NCI-H1105 treated with DMSO at 0.1 percent for 48 hours (cell line): ENCODE measurements at places on chromosomes 3 and 15.

DNA sequence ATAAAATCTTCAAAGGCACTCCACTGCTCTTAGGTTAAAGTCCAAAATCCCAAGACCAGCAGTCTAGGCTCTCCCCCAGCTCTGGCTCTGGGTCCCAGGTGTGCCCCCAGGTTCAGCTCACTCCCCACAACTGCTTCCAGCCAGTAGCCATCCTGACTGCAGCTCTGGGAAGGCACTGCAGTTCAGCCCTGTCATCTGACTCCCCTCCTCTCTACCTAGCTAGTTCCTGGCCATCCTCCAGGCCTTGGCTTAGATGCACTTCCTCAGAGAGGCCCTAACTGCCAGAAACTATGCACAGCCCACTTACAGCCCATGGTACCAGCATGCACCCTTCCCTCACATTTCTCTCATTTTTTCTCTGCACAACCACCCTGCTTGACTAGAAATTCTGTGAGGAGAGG lies 25.5 kb downstream of the TBC1D2B start:
- no peak for DNase-seq

GRCh38 chr3:134606033-134607025 lies 44.5 kb downstream of the KY start:
- DNase-seq: no peak

DNA sequence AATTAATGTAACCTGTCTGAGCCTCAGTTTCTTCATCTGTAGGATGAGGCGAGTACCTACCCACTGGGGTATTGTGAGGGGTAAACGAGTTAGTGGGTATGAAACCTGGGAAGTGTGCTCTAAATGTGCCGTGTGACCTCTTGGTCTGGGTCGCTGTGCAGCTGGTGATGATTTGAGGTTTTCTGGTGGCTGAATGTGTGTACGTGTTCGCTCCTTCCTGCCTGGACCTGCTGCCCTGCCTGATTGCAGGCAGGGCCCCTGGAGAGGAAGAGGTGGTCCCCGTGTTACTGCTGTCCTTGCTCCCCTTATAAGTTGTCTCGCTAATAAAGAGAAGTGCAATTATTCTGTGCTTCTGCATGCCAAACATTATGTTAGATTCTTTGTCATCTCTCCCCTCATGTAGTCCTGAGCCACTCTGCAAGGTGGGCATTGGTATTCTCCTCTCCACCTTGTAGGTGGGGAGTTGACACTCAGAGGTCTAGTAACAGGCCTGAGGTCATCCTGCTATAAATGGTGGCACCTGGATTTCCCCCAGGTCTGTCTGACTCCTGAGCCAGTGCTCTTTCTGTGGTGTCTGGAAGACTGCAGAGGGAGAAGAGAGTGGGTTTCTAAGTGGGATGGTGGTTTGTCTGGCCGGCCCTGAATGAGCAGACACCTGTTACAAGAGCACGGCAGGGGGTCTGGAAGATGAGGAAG lies 15.7 kb downstream of the PDIA5 start:
- DNase-seq: no peak

DNA sequence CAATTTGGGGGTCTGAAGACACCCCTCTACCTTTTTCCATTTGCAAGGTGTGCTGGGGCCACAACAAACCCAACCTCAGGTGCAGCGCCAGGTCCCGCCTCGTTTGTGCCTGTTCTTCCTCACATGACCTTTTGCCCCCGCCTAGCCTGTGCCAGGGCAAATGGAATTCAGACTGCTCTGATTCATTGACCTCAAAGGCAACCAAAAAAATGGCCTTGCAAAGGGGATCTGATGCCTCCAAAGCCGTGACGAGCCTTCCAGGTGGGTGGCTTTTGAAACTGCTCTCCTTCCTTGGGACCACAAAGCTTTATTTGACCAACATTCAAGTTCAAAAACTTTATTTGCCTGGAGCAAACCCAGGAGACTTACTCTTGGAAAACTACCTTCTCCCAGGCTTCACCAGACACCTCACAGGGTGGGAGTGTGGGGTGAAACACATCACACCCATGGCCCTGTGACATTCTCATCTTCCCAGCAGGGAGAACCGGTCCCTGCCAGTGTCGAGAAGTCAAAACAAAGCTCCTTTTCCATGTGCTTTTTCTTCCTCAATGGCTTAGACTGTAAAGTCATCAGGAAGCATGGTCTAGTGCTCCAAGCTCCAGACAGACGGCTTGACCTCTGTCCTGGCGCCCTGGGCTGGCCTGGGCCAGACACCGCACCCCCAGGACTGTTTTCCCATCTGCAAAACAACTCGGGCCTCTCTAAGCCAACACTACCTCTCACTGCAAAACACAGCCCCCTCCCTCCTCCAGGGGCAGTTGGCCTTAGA lies 103.9 kb upstream of the HES1 start:
- no peak for DNase-seq

DNA sequence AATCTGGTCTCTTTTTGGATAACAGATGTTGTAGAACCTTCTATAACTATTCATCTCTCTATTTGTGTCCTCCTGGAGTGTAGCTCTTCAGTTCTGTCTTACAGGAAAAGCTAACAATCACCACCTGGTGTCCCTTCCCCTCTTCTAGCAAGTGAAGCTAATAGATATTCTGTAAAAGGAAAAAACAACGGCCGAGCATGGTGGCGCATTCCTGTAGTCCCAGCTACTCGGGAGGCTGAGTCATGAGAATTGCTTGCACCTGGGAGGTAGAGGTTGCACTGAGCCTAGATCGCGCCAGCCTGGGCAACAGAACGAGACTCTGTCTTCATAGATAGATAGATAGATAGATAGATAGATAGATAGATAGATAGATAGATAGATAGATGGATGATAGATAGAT lies 779.4 kb downstream of the TUSC7 start:
- DNase-seq: no peak
